Eye (tissue), 1 donor: ENCODE measurements at places on chromosomes 7 and 10.

DNA sequence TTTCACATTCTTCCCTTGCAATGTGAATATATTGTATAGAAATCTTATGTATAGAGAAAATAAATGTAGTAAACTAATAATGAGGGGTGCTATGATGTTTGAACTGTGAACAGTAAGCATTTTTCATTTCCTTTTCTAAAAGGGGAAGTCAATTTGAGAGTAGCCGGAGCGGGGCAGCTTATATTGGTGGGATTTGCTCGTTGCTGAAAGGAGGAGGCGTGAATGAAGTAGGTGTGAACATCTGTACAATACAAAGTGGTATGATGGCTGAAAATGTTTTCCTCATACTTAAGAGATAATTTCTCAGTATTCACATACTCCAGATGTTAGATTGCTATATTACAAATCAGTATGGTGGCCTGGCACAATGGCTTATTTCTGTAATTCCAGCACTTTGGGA is 87.1 kb downstream of the SRI start:
- no peak for DNase-seq

- no peak for DNase-seq
These were observed 5.0 kb downstream of the C10orf105 start for GRCh38 chr10:71714592-71714991.

- no peak for DNase-seq
These were observed 170.3 kb downstream of the SEMA3E start for GRCh38 chr7:83478616-83479015.

- no peak for DNase-seq
These were observed 88.5 kb downstream of the ANKRD7 start for GRCh38 chr7:118312966-118313365.

DNA sequence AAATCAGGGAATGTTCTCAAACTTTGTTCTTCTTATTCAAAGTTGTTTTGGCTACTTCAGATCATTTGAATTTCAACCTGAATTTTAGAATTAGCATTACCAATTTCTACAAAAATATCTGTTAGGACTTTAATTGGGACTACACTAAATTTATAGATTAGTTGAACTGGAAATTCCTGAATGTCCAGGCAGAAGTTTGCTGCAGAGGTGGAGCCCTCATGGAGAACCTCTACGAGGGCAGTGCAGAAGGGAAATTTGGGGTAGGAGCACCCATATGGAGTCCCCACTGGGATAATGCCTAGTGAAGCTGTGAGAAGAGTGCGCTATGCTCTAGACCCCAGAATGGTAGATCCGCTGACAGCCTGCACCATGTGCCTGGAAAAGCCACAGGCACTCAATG is 22.8 kb upstream of the AGMO start:
- DNase-seq: no peak

DNA sequence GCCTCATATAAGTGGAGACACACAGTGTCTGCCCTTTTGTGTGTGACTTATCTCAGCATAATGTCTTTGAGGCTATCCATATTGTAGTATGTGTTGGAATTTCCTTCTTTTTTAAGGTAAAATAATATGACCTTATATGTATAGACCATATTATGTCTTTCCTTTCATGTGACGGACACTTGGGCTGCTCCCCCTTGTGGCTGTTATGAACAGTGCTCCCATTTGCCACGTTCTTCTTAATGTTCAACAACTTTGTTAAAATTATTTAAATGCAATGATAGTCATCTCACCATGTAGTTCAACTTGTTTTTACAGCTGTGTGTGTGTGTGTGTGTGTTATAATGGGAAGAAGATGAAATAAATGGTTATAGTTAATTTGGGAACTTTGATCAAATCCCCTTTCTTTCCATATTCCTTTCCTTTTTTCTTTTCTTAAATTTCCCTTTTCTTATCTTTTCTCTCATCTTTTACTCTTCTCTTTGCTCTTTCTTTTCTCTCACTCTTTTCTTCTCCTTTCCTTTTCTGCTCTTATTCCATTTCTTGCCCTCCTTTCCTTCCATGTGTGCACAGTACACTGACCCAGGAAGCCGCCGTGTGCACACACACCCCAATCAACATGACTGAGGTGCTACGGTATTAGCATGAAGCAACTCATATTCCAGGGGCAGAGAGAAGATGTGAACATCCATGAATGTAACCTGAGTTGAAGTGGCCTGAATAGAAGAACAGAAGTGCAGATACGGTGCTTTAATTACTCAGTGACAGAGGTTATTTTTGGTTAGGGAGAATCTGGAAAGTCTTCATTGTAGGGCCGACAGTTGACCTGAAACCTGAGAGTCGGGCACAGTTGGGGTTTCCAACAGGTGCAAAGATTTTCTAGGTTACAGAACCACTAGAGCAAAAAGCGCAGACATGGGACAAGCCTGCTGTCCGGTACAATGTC is 596.6 kb downstream of the SDK1 start:
- peak; percentile 63 for DNase-seq

GRCh38 chr10:133438711-133439273 is 14.4 kb upstream of the SPRN start:
- DNase-seq: no peak

- DNase-seq: no peak
These were observed 86.5 kb upstream of the LRRN3 start for GRCh38 chr7:111004310-111004901.

GRCh38 chr7:131613909-131614308 is 57.5 kb upstream of the PODXL start:
- DNase-seq: no peak

- DNase-seq: no peak
These were observed 25.5 kb upstream of the C10orf67 start for GRCh38 chr10:23370106-23370505.

GRCh38 chr7:16651396-16652239 is 5.6 kb downstream of the BZW2 start:
- DNase-seq: no peak

DNA sequence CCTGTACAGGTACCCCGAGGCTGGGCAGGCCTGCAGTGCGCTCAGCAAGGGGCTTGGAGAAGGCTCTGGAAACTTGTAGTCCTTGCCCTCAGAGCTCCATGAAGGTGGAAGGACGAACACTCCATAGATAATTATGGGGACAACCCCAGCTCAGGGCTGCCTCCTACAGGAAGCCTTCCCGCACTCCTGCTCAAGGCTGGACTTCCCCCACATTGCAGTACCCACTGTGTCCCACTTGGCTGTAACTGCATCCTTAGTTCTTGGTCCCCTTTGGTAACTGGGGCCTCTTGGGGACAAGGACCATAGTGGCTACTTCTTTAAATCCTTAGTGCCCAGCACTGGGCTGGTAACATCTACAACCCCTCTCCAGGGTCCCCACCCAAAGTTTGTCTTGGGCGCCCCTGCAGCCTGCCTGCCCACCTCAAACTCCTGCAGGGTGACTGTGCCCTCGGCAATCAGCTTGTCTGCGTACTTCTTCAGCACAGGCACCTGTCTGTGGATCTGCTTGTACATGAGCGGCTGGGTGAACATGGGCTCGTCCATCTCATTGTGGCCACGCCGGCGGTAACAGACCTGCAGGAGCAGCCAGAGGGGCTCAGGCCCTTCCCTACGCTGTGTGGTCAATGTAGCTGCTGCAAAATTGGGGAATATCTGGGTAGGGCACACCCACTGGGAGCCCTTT is 17.1 kb downstream of the OGDHL start:
- DNase-seq: no peak

DNA sequence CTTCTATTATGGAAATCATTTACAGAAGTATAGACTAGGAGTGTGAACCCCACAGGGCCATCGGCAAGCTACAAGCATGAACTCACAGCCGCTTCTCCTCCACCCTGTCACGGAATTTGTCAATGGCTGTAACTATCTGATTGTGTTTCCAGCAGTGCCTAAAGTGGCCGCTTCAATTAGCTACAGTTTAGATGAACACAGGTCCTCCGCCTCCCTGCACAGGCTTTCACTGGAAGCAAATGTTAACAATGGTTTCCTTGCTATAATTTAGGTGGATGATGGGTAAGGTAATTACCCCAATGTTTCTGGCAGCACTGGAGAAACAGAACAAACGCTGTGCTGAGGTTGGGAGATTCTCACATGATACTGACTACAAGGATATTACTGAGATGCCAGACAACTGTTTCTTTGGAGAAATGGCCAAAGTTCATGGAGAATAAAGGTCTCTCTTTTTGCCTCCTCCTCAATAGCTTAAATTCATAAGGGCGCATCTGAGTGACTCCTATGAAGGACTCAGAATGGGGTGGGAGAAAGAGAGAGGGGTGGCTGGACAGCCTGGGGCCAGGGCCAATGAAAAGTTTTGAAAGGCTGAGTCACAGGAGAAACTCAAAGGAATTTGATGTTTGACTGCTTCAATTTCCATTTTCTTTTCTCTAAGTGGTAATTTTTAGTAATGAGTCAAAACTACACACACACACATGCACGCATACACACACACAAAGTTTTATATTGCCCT is 78.9 kb downstream of the SVIL start:
- peak; percentile 63 for DNase-seq

DNA sequence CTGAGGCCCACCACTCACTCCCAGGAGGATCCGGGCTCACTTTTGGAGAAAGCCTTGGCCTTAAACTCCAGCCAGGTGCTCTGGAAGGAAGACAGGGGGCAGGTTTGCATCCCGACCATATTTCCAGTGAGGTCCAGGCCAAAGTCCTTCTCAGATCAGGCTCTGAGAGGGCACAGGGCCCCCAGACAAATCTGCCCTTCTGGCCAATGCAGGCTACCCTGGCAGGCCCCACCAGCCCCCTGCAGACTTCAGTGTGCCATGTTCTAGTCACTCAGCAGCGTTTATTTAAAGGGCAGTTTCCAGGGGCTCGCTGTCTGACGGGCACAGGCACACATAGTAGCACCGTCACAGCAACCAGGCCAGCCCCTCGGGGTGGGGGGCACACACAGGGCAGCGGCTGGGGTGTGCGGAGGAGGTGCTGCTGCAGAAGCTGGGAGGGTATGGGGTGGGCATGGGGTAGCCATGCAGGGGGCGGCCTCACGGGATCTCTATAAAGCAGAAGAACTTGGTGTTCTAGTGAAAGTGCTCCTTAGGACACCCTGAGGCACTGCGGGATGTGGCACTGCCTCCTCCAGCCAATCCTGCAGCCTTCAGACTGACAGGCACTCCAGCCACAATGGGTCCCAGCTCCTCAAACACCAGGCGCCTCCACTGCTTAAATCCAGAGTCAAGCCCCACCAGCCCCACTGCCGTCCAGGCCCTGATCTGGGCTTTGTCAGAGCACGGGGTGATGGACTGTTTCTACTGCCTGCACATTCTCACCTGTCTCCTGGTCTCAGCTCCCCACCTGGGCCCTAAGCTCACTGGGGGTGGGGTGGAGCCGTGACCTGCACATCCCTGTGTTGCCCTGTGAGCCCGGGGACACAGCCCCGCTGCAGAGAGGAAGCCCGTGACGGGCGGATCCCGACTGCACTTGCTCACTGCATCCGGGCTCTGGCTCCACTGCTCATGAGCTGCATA is 9.6 kb upstream of the PYROXD2 start:
- no peak for DNase-seq

- DNase-seq: peak; percentile 85
These were observed 61.2 kb downstream of the NEURL1 start for GRCh38 chr10:103554488-103555324.

GRCh38 chr7:101195884-101196283 is 5.0 kb downstream of the MOGAT3 start:
- no peak for DNase-seq

GRCh38 chr7:33757050-33757449 is 148.3 kb upstream of the BMPER start:
- DNase-seq: no peak
